Hypothalamus (tissue), 51 donors: ENCODE measurements at places on chromosomes 2 and 18.

- no peak for DNase-seq
Measured at GRCh38 chr2:58449286-58450010, 208.3 kb upstream of the FANCL start.

- no peak for DNase-seq
Measured at GRCh38 chr2:239290618-239291474, 110.0 kb downstream of the HDAC4 start.

DNA sequence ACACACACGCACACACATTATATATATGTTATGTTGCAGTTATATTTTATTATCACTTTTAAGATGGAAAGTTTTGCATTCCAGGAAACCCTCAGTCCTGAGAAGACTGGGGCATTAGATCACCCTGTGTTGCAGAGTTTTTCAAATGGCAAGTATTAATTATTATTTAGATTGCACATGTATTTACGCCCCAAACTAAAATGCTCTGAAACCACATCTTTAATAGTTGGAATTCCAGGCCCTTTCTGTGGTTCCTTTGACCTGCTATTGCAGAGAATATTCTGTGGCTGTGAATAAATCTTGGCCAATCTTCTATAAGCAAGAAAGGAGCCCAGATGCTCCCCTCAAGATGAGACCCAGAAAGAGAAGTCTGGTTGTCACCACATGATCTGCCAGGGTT, 427.0 kb upstream of the TNP1 start:
- no peak for DNase-seq

GRCh38 chr2:238061315-238062202, 758 bp downstream of the SCLY start:
- peak; percentile 66 for DNase-seq
